ENCODE measurements at places on chromosomes 7 and 10. TPM values are rescaled to one million over a fixed set of nuclear protein-coding genes. Genes with fewer than 3 reads are reported as not detected.

DNA sequence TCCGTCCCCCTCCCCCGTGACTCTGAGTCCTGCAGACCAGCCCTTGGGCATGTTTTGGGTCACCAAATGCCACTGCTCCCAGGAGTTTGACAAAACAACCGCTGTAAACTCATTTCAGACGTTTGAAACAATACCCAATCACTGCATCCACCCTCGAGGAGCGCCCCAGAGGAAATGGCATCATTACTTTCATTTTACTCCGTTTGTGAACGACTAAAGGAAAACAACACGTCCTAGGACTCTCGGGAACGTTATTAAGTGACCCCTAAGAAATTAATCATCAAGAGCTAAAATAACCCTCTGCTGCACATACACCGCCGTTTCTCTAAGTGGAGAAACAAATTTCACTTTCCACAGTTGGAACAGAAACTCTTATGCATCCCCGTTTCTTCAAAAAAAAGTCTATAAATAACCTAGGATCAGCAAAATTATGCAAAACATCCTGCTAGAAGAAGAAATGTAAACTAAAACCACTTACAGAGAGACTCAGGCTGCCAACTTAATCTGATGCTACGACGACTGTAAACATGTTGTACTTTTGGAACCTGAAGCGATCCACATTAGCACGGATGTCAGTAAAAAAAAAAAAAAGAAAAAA is 109.9 kb upstream of the EFCAB10 start:
- H3K27me3 ChIP-seq, result no peaks in the 10 kb centered on the region
- peak; percentile 71 for DNase-seq
- peak overlapping the region; percentile 92 for H3K27ac ChIP-seq
- peaks cover 37% of the 10 kb centered on the region for H3K4me1 ChIP-seq
- H3K4me3 ChIP-seq, result peak overlapping the region; percentile 74

GRCh38 chr10:21347043-21347784 is 178.3 kb downstream of the SKIDA1 start:
- no peak for DNase-seq
- no peak overlapping the region for H3K4me3 ChIP-seq
- no peaks in the 10 kb centered on the region for H3K4me1 ChIP-seq
- H3K27ac ChIP-seq, result no peak overlapping the region

DNA sequence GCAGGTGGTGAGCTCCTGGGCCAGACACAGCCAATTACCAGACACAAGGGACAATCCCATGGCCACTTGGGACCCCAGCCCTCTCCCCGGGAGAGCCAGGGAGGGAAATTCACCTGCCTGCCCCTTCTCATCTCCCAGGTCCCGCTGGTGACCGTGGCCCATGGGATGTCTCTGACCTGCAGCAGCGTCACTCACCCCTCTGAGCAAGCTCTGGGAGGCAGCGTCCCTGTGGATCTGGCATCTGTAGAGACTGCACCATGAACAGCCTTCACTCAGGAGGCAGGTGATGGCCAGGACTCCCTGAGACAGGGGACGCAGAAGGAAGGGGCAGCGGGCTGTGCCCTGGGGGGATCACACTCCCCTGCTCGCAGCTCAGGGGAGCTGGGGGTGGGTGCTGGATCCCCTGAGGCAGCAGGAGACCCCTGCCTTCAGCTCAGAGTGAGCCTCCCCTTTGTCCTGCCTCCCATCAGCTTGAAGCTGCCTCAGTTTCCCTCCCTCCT is 90.8 kb downstream of the FOXL3 start:
- H3K36me3 ChIP-seq, result no peaks in the 10 kb centered on the region
- DNase-seq, result no peak
- no peak overlapping the region for H3K4me3 ChIP-seq
- H3K4me1 ChIP-seq, result peaks cover 23% of the 10 kb centered on the region
- H3K27me3 ChIP-seq, result peaks cover 26% of the 10 kb centered on the region

GRCh38 chr10:101897633-101898032 is 54.0 kb upstream of the KCNIP2 start:
- H3K4me1 ChIP-seq, result no peaks in the 10 kb centered on the region
- no peak overlapping the region for H3K4me3 ChIP-seq

- no peak overlapping the region for H3K27ac ChIP-seq
- peaks cover 89% of the 10 kb centered on the region for H3K27me3 ChIP-seq
- no peak overlapping the region for H3K4me3 ChIP-seq
- peaks cover 8% of the 10 kb centered on the region for H3K4me1 ChIP-seq
- H3K36me3 ChIP-seq, result no peaks in the 10 kb centered on the region
These were observed 9.1 kb downstream of the EN2 start for GRCh38 chr7:155466814-155467733.

DNA sequence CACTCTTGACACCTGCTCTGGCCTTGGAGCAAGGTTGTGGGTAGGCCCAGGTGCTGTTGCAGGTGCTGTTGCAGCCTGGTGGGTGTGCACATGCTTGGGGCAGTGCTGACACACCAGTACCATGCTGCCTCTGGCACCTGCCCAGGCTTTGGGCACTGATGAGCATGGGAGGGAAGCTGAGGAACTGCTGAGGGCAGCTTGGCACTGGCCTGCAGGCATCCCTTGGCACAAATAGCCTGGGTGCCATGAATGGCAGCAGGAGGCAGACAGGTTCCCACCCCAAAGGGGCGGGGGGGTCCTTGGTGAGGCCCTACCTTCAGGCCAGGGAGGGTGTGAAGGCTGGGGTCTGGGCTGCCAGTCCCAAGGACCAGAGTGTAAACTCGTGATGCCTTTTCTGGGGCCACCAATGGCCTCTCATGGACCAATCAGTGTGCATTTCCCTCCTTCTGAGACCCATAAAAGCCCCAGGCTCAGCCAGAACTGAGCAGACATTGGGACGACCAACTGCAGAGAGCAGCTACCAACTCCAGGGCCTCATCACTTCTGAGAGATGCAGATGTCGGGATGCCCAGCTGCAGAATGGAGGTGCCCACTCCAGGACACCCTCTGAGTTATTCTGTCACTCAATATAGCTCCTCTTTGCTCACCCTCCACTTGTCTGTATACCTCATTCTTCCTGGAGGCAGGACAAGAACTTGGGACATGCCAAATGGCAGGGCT is 547.4 kb downstream of the ZWINT start:
- no peak overlapping the region for H3K4me3 ChIP-seq
- no peaks in the 10 kb centered on the region for H3K36me3 ChIP-seq
- DNase-seq, result no peak
- no peak overlapping the region for H3K27ac ChIP-seq

A1CF gene
- total RNA-seq, result not detected

INHBA gene
- total RNA-seq, result not detected
